ENCODE measurements at places on chromosomes 3 and 15.
A peak's percentile ranks its signal among the peaks of the same experiment; 100 is the strongest.

DNA sequence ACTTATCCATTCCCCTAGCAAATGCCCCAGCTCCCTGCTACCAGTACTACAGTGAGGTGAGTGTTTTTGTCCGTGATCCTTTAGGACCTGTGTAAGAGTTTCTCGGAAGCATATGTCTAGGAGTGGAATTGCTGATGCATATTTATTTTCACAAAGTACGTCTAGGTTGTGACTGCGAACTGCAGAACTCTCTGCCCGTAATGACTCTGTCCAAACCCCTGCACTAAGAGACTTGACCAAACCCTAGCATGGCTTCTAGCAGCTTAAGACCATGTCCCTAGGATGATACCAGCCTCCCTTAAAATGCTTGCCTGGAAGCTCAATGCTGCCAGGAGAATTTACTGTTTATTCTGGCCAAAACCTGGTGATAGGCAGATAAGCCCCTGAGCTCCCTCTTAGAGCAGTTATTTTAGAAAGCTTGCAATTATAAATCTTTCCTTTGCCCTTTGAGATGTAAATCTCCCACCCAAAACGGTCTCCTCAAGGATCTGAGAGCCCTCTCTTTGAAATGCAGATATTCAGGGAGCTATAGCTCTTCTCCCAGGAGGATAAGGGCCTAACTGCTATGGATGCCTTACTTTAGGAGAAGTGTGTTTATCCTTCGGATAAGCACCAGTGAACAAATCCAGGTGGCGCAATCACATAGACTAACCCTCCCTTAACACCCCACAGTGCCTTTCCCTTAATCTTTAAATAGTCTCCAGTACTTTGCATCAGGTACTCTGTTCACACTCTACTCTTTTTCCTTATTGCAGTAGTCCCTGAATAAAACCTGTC is 14.7 kb upstream of the CA12 start:
- no peak for DNase-seq

GRCh38 chr3:37847689-37848088 is 14.0 kb upstream of the CTDSPL start:
- no peak for DNase-seq

DNA sequence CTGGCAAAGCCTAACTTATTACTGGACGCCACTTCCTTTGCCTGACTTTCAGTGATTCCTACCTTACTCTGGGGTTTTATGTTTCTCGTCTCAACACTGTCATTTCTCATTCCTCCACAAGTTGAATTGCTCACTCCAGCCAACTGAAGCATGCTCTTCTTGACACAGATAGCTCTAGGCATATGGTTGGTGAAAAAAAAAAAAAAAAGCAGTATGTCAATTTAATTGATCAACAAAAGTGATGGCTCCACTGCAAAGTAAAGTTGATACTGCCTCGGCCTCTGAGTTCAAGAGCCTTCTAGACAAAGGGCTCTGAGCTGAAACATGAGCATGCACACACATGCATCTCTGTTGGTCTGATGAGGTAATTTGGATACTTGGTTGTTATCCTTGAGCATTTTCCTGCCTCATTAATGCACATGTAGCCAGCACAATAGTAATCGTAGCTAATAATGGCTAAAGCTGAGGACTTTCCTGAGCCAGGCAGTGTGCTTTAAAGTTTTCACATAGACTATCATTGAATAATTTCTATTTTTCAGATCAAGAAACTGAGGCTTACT is 21.4 kb upstream of the UBE2Q2 start:
- DNase-seq, result no peak

- no peak for DNase-seq
These were observed 319.2 kb downstream of the ZNF621 start for GRCh38 chr3:40843851-40844548.

DNA sequence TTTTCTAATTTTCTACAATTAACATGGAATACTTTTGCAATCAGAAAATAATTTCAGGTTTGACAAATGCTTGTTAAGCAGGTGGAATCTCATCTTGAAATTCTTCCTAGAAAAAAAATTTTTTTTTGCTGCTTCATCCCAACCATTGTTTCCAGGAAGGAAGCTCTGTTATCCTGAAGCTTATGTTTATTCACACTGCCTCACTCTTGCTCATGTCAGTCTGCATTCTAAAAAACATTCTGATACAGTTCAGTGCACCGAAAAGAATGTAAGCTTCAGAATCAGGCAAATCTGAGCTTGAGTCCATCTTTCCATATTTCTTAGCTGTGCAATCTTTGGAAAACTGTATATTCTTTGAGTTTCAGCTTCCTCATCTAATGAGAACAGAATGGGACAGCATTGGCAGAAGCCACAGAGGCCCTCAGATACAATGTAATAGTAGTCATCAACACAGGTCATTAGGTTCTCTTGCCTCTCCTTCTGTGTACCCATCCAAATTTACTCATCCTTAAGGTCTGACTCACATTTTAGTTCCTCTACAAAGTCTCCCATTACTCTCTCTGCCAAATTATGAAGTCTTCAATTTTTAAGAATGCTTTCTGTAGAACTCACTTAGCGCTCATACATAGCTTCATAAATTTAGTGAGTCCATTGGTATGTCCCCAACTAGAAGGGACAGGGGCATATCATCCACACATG is 881.8 kb upstream of the NR2F2 start:
- no peak for DNase-seq

GRCh38 chr15:34603095-34603494 is 19.6 kb upstream of the GOLGA8B start:
- no peak for DNase-seq

GRCh38 chr3:128488636-128488990 is 4.4 kb downstream of the GATA2 start:
- no peak for DNase-seq

GRCh38 chr3:7423036-7423435 is 562.1 kb downstream of the GRM7 start:
- no peak for DNase-seq

- no peak for DNase-seq
These were observed 543 bp downstream of the ARPIN start for GRCh38 chr15:89912145-89912673.

DNA sequence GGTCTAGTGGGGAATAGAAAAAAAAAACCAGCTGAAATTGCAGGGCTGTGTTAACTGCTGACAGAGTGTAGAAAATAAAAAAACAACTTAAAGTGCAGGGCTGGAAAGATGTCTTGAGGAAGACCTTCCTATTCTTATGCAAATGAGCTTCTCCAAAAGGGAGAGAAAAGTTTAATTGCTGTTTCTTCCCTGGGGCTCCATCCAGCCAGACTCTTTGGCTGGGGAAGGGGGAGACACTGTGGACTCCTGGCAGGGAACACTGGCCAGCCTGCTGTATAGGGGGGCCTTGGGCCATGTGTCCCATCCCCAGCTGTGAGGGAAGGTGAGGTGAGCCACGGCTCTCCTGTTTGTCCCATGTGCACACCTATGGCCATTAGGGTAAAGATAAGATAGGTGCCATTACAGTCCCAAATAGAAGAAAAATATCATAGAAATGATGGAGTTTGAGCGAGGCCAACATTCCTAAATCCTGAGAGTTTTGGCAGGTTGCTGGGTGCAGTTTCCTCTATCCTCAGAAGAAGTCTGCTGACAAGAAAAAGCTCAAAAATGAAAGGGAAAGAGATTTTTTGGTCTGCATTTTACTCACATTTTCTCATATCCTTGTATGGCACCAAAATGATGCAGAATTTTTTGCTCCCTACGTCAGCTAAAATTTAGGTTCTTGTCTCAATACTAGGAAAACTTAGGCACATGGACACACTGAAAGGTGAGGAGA is 901.7 kb downstream of the PLOD2 start:
- DNase-seq, result no peak

DNA sequence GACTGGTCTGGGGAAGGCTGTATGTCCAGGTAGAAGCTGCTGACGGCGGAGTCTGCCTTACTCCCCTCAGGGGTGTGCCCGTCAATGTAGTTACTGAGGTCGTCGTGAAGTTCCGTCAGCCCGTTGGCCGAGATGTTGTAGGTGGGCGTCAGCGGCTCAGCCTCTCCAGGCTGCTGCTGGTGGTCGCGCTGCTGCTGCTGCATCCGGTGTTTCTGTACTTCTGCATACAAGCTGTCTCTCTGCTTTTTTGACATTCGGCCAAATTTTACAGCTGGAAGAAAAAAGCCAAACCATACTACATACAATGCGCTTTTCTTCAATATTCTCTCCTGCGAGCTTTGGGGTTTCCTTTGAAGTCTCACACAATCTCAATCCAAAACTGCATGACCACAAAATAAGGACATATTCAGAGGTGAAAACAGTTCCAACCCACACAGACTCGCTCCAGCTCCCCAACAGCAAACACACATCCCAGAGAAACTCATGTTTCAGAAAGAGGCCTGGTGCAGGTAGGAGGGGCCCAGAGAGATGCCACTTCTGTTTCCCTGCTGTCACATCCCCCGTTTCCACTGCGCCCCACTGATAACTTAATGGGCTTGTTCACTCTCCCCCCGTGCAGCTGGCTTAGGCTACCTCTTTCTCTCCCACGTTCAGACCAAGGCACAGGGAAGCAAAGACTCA is 32.5 kb upstream of the ICE2 start:
- DNase-seq, result no peak

- no peak for DNase-seq
These were observed 97.8 kb downstream of the CLDN1 start for GRCh38 chr3:190224456-190224855.

DNA sequence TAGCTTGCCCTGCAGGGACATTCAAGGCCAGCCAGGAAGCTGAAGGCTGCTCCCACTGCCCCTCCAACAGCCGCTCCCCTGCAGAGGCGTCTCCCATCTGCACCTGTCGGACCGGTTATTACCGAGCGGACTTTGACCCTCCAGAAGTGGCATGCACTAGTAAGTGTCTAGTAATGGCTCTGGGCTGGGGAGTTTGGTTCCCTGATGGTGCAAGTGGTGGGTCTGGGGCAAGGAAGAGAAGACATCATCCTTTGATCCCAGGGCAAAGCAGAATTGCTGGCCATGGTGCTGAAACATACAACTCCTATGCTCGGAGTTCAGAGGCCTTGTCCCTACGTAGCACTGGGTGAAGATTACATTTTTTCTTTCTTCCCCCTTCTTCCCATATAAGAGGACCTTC is 311.4 kb downstream of the EPHB1 start:
- peak; percentile 15 for DNase-seq

DNA sequence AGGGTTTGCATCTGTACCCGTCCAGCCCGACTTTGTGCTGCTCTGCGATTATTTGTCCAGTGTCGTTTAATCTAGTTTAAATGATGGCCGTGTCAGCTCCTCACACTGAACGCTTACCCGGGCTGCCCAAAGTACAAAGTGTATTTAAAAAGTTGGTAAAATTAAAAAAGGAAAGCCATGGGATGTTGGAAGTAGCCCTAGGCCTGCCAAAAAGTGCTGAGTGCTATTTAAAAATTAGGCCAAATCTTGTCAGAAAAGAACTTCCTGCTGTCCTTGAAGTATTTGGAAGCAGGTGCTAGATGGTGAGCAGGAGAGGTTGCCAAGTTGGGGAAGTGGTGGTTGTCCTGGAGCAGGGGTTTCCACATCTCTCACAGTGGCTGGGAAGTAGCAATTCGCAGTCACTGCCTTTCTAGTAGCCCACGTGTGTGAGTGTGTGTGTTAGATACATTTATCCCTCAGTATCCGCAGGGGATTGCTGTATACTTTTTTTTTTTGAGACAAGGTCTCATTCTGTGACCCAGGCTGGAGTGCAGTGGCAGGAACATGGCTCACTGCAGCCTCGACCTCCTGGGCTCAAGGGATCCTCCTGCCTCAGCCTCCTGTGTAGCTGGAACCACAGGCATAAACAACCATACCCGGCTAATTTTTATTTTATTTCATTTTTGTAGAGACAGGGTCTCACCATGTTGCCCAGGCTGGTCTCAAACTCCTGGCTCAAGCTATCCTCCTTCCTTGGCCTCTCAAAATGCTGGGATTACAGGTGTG is 664 bp downstream of the PPCDC start:
- DNase-seq, result peak; percentile 31

DNA sequence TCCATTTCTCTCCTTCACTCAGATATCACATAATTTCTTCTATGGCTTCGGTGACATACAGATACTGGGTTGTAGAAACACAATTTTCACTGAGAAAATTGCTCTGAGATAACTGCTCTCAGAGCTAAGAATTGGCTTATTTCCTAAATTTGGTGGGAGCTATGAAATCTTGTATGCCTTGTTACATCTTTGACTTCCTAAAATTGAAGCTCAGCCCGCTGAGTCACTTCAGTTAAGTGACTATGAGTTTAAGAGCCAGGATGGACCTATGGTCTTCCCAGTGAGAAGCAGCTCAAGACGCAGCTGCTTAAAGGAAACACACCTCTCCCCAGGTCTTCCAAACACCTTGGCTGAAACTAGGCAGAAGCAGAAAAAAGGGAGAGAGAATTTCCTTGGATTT is 56.4 kb downstream of the EFHB start:
- DNase-seq, result no peak

GRCh38 chr15:26323566-26323965 is 449.3 kb downstream of the GABRB3 start:
- DNase-seq, result no peak

- DNase-seq, result no peak
These were observed 277.0 kb upstream of the PLSCR5 start for GRCh38 chr3:146881966-146882760.

DNA sequence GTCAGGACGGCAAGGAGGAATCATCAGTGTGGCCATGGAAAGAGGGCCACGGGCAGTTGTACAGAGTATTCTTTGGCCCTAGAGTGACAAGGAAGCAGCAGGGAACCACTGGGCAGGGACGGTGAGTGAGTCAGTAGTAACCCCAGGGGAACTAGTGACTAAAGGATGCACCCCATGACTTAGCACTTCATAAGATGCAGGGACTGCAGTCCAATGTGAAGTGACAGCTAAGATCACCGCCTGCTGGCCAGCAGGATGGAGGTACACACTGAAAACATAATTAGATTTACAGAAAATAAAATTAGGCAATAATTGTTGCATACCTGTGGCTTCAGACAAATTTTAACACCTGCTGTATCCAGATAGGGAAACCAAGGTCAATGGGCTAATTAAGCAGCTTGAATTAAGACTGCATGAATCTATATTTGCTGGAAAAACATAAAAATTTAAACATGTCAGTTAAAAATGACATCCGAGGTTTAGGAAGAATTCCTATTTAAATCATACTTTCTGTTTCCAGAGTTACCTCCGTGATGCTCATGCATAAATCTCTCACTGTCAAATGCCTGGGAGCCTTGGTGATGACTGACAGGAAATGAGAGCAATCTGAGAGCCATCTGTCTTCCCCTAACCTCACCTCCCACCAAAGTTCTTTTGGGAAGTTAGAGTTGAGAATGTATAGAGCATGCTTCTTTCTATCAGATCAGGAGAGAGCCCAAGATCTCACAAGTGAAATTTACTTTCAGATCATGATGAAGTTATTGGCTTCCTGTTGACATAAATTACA is 56.5 kb downstream of the DCLK3 start:
- no peak for DNase-seq

GRCh38 chr15:89761929-89762328 is 10.9 kb upstream of the MESP1 start:
- DNase-seq, result no peak

DNA sequence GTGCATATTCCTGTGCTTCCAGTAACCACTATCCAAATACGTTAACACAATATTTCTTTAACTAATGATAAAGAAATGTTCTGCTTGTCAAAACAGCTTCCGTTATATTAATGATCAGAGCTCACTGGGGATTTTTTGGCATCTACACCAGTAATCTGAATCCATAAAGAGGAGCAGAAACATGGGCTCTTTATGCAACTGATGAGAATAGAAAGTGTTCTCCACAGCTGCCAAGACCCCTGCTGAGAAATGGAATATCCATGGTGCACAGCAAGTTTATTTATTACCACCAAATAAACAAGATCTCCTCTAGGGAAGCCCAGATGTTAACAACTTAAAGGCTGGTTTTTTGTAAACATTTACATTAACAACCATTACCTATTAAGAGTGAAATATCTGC is 54.5 kb downstream of the ALDH1A2 start:
- no peak for DNase-seq

Measured in GM20000 (cell line).